ENCODE measurements at places on chromosomes 13 and 19.
A peak's percentile ranks its signal among the peaks of the same experiment; 100 is the strongest.

DNA sequence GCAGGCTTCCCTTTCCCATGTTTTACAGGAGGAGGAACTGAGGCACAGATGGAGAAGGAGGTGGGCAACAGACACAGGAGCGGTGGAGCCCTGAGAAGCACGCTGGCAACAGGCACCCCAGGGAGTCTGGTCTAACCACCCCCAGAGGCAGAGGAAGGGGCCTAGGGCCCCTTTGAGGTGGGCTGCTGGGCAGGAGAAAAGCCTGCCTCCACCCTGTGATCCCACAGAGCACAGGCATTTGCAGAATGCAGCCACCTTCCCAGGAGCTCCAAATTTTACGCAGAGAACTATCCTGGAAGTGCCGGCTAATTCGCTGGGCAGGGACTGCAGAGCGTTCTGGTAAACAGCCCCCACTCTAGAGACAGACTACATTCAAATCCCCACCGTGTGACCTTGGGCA lies 30.4 kb downstream of the RAB20 start:
- DNase-seq: no peak

DNA sequence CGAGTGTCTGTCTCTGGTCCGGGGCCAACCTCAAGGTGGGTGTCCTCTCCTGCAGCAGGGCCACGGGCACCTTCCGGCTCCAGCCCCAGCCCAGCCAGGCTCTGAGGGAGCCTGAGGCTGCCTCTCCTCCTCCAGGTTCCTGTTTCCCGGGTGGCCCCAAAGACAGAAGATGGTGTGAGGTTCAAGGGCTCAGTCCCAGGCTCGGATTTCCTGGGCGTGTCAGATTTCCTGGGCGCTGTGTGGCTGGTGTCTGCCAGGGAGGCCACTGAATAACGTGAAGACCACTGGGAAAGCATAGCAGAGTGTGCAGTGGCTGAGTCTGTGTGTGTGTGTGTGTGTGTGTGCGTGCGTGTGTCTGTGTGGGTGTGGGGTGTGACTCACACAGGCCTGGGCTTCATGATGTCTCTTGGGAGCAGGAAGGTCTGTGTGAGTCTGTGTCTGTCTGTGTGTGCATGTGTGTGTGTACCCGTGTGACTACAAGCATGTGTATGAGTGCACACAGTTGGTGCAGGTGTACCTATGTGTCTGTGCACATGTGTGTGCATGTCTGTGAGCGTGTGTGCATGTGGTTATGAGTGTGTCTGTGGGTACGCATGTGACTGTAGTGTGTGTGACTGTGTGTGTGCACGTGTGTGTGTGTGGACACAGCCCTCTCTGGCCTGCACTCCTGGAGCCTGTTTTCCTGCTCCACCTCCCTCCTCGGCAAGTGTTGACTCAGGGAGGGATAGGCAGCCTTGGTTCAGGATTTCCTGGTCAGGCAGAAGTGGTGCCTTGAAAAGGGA lies 28.3 kb downstream of the CEBPA start:
- DNase-seq: no peak

DNA sequence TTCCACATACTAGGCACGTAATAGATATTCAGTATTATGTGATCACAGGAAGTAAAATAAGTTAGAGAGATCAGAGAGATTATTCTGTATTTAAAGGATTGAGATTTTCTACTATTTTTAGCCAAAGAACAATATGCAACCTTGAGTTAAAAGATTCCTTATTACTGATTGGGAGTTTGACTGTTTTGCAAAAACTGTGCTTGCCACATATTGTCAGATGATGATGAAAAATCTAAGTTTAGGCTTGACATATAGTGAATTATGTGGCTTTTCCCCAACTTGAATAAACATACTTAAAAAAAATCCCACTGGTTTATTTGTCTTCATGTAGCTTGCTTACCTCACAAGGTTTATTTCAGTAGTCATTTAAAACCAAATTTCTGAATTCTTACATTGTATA lies 194.4 kb downstream of the KCNRG start:
- DNase-seq: no peak

GRCh38 chr13:110266983-110267382 lies 40.0 kb downstream of the COL4A1 start:
- DNase-seq: no peak

DNA sequence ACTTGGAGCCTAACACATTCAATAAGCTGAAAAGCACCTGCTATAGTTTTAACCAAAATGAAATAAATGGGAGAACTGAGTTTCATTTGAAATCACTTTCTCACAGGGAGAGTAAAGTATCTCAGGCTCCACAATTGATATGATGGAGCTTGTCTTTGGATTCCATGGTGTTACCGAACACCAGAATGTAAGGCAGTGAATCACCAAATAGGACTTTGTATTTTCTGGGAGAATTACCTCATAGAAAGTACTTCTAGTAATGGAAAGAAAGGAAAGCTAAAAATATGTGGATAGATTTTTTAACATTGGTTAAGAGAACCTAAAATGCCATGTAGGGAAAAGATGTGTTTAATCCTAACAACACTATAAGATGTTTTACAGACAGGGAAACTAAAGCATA lies 123.6 kb downstream of the NALCN start:
- DNase-seq: no peak

DNA sequence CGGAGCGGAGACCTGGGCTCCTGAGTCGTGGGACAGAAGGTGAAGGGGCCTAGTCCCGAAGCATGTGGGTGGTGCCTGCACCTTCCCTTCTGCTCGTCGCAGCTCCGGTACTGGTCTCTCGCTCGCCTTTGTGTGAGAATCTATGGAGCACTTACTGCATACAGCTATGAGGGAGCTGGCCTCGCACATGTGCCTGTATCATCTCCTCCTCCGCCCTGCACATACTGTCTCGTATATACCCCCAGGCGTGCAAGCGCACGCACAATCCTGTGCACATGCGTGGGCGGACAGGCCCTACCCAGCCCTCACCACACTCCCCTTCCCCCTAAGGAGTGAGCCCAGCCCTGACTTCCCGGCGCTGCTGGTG lies 8.7 kb downstream of the PIK3R2 start:
- no peak for DNase-seq

DNA sequence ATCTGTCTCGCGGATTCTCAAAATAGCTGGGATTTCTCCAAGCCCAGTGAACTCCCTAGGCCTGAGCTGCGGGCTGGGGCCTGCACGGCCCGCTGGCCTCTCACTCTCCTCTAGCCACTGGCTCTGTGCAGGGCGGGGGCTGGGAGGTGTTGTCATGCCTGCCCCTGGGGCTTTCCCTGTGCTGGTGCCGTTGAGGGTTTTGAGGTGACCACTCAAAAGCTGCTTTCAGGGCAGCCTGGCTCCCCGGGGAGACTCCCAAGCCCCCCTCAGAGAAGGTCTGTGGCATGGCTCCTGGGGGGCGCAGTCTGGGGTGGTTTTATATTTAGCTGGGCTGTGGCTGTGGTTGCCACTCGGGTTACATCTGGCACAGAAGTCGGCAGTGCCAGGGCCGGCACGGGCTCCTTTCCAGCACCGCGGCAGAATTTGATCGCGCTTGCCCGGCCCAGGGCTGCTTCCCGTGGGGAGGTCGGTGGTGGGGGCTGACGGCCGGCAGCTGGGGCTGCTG lies 10.0 kb downstream of the NDUFB7 start:
- DNase-seq: no peak

- no peak for DNase-seq
Observed at GRCh38 chr19:10333758-10334587, 644 bp upstream of the RAVER1 start.

GRCh38 chr19:14410091-14411051 lies 8.8 kb downstream of the DDX39A start:
- DNase-seq: no peak

DNA sequence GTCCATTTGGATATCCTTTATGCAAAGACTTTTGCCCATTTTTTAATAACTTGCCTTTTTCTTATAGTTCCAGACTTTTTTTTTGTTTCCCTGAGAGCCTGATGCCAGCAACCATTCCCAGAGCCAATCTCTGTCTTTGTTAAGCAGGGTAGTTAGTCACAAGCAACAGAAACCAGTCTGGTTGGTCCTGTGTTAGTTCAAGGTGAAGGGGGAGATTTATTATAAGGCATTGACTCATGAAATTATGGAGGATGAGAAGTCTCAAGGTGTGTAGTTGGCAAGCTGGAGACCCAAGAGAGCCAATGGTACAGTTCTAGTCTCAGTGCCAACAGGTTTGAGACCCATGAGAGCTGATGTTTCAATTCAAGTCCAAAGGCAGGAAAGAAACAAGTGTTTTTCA lies 33.0 kb downstream of the GPR12 start:
- DNase-seq: no peak

DNA sequence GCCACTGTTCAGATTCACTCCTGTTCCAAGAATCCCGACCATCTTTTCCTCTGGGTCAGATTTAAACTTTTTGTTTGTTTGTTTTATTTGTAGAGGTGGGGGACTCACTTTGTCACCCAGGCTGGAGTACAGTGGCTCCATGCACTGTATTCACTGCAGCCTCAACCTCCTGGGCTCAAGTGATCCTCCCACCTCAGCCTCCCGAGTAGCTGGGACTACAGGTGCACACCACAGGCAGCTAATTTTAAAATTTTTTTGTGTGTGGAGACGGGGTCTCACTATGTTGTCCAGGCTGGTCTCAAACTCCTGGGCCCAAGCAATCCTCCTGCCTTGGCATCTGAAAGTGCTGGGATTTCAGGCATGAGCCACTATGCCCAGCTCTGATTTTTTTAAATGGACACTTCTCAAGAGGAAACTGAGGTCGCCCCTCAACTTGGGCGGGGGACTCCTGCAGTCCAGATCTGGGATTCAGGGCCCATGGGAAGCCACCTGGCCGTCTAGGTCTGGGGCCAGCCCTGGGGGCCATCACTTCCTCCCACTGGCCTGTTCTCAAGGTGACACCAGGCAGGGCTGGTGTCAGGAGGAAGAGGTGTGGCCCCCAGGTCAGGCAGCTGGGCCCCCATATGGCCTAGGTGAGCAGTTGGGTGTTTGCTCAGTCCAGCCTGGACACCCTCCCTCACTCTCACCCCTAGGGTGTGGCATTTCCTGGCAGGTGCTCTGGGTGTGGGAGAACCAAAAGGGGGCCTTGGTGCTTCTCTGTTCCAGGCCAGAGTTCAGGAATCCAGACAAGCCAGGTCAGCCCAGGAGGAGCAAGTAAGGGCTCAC lies 1.3 kb downstream of the B3GNT3 start:
- no peak for DNase-seq

DNA sequence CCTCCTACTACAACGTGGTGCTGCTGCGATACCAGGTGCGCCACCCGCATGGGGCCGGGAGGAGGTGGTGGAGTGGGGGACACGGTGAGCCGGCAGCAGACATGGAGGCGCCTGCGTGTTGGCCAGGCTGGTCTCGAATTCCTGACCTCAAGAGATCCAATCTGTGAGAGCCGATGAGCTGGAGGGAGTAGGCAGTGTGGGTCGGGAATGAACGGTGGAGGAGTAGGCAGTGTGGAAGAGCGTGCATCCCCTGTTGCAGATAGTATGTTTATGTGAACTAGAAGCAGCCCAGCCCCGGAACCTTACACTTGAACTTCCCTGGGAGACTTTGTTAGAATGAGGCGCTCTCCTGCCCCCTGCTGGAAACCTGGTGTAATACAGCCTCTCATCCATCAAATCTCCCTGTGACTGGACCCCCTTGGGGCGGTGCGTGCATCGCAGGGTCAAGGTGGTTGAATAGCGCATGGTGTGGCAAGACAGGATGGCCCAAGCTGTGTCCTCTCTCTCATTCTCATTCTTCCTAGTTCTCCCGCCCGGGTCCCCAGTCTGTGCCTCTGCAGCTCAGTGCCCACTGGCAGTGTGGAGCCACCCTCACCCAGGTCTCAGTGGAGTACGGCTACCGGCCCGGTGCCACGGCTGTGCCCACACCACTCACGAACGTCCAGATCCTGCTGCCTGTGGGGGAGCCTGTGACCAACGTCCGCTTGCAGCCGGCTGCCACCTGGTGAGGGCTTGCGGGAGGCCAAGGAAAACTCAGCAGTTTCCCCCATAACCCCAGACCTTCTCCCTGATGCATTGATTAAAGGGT lies 10.5 kb upstream of the B3GNT3 start:
- peak; percentile 61 for DNase-seq

GRCh38 chr19:14349426-14349825 lies 31.8 kb upstream of the ADGRE5 start:
- DNase-seq: no peak

DNA sequence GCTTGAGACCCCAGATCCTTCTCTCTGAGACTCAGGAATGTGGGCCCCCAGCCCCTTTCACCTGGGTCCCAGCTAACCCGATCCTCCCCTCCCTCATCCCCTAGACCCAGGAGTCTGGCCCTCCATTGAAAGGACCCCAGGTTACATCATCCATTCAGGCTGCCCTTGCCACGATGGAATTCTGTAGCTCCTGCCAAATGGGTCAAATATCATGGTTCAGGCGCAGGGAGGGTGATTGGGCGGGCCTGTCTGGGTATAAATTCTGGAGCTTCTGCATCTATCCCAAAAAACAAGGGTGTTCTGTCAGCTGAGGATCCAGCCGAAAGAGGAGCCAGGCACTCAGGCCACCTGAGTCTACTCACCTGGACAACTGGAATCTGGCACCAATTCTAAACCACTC lies 463 bp downstream of the FGF21 start:
- DNase-seq: no peak

DNA sequence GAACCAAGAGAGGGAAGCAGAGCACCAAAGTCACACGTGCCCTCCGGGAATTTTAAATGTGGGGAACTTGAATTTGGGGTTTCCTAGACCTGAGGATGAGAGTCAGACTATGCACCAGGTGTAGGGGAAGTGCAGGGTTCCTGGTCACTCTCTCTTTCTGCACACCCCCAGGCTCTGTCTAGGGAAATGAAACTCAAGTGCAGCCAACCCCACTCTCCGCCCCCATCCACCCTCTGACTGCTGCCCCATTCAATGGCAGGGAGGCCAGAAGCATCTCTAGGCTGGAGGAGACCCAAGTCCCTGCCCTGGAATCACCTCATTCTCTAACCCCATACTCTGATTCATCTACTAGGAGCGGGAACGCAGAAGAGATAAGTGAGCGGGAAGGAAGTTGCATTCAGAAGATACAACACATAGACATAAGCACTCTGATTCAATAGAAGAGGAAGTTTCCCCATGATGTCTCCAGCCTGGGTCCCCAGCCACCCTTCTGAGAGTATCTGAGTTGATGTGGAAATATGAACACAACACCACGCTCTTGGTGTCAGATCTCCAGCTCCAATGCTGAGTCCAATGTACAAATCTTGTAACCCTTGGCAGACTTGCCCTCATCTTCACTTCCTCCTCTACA lies 4.7 kb upstream of the SIGLEC14 start:
- DNase-seq: no peak

GRCh38 chr19:15283141-15283883 lies 49.0 kb downstream of the BRD4 start:
- no peak for DNase-seq

GRCh38 chr19:18280247-18281081 lies 958 bp downstream of the JUND start:
- peak; percentile 74 for DNase-seq

DNA sequence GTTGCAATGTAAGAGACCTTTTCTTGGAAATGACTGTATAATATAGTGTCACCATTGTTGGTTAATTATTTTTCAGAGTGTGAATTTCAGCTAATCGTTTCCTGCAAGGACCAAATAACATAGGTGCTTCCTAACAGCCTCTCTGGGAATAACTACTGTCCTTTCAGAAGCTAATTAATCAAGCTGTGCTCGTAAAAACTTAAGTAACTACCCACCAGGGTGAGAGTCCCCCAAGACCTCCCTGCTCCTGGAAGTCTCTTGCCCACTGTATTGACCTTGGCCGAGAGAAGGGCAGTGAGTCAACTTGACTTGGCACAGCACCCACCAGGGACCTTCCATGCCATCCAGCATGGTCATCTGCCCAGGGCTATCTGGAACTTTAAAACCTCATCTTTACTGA lies 50.3 kb downstream of the UQCRFS1 start:
- DNase-seq: no peak

All from T follicular helper cell (primary cell).